Anterior cingulate cortex (tissue), 58 donors: ENCODE measurements at places on chromosomes 3 and 15.
A peak's percentile ranks its signal among the peaks of the same experiment; 100 is the strongest.

DNA sequence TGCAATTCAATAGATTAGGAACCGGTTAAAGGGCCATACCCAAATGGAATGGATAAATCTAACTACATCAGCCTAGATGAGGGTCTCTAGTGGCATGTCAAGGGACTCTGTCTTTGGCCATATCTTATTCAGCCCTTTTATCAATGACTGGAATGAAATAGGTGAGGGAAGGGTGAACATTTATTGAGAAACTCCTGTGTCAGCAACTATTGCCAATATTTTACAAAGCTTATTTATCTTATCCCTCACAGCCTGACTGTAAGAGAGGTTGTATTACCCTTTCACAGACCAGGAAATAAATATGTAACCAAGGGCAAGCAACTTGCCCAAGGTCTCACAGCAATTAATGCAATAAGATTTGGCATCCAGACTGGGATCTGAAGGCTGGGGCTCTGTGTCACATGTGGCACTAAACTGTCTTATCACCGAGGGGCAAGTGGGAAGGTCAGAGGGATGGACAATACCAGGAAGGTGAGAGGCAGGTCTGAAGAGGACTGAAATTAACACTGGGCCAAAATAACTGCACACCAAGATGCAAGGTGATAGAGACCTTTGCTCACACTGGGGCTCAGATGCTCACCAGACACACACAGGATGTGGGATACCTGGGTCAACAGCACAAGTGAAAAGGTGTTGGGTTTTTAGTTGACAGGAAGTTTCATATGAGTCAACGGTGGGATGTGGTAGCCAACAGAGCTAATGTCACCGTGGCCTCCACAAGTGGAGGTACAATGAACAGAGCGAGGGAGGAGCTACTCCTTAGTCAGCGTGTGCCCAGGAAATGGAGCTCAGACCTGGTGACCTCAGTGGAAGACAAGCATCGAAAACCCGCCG is 261.3 kb downstream of the RPLP1 start:
- no peak for DNase-seq

DNA sequence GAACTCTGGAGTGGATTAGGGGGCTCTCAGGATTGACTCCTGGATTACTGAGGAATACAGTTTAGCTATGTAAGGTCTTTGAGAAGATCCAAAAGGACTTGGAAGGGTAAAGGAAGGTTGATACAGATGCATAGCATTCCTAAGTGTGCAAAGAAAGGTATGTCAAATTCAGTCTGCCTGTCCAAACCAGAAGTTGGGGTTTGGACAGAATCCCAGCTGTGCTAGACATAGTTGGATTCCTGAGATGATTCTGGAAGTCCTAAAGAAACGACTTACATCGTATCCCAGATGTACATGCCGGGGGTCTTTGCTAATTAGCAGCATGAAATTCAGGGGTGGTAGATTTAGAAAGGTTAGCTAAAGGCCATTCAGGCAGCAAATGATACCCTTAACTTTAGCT is 97.7 kb upstream of the TSPAN3 start:
- no peak for DNase-seq

GRCh38 chr15:22956257-22956977 is 23.8 kb downstream of the CYFIP1 start:
- peak; percentile 32 for DNase-seq

GRCh38 chr3:126549861-126550487 is 8.8 kb downstream of the C3orf22 start:
- no peak for DNase-seq

DNA sequence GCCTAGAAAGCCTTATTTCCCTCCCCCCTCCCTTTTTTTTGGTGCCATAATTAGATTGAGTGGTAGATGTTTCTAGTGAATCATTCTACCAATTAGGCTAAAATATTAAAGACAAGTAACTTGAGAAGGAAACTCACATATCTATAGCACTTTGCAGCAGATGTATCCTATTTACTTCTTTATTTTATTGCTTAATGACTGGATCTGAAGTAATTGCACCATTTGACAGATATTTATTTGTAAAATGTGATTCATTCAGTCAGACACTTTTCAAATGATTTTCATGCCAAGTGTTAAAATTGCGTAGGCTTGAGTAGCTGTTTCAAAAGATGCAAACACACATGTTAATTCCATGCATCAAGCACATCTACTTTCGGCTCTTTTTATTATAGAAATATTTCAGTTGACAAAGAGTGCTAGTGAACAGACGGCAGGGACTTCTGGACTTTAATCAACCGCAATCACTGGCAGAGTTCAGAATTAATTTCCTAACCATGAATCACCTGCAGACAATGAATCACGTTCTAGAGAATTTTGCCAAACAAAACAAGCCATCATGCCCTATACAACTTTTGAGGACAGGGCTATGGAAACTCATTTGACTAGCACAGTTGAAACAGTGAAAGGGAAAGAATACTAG is 636.8 kb downstream of the MECOM start:
- no peak for DNase-seq

GRCh38 chr3:102790747-102791325 is 356.0 kb downstream of the ZPLD1 start:
- DNase-seq, result no peak

DNA sequence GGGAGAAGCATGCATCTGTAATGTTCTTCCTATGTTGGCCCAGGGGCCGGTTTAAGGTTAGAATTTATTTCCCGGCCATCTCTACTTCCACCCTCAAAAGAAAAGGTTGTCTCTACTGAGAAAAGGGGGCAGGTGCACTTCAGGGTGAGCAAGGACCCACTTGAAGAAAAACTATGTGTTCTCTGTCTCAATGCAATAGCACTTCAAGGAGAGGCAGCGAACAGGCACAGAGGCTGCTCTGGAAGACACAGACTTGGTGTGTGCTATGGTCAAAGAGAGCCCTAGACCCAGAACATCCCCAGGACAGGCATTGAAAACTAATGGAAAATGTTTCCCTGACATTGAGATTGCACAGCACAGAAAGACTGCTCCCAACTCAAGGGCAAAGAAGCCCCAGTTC is 7.6 kb downstream of the MINDY4B start:
- no peak for DNase-seq
